ENCODE measurements at places on chromosomes 12 and 14. TPM values are rescaled to one million over a fixed set of nuclear protein-coding genes. Genes with fewer than 3 reads are reported as not detected.

The NDUFA12 gene
- 129 TPM for total RNA-seq

The SIX6 gene
- total RNA-seq: not detected

The AGAP2 gene
- total RNA-seq: 0.14 TPM

The TMEM233 gene
- total RNA-seq: 0.11 TPM

The TSPAN8 gene
- not detected for total RNA-seq

Measured in A549 treated with DMSO at 1 μM for 4 hours (cell line).